ENCODE measurements at places on chromosomes 2 and 18.

GRCh38 chr2:150274108-150274507 lies 213.4 kb downstream of the RND3 start:
- DNase-seq, result no peak

DNA sequence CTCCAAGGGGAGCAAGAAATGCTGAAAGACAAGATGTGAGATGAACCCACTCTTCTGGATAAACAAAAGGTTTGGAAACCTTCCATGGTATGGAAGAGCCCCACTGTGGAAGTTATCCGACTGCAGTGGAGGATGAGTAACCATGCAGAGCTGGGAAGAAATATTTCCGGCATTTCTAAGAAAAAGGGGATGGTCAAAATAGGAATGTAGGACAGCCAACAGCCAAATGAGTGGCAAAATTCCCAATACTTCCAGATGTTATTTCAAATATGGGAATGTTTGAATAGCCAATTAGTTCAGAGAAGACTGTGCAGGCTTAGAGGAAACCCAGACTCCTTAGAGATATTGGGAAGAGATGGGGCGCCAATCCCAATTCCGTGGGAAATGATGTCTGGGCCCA lies 246.8 kb downstream of the RAD51AP2 start:
- DNase-seq, result no peak

DNA sequence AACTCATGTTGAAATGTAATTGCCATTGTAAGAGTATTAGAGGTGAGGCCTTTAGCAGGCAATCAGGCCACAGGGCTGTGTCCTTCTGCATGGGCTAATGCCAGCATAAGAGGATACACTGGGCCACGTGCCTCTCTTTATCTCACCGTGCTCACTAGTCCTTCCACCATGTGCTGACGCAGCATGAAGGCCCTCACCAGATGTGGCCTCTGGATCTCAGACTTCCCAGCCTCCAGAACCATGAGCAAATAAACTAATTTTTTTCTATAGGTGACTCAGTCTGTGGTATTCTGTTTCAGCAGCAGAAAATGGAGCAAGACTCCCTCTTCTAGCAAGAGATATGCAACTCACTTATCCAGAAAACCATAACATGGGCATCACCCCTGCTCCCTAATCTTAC lies 149.7 kb upstream of the ZNF236 start:
- no peak for DNase-seq

- DNase-seq, result peak; percentile 55
These were observed at the start of gene HK2 for GRCh38 chr2:74833418-74834233. HK2 (plus strand) TSS chr2:74834127; CDS start chr2:74834581, 454 bp downstream.
